ENCODE measurements at places on chromosomes 1 and 21.
A peak's percentile ranks its signal among the peaks of the same experiment; 100 is the strongest.

- H3K36me3 ChIP-seq, result no peaks in the 10 kb centered on the region
- H3K27me3 ChIP-seq, result no peaks in the 10 kb centered on the region
- no peak for DNase-seq
- H3K4me1 ChIP-seq, result no peaks in the 10 kb centered on the region
- no peak overlapping the region for H3K4me3 ChIP-seq
- H3K27ac ChIP-seq, result no peak overlapping the region
These were observed 142.0 kb upstream of the RUNX1 start for GRCh38 chr21:35191128-35191527.

GRCh38 chr1:3277623-3278022 is 176.8 kb upstream of the ARHGEF16 start:
- no peak overlapping the region for H3K4me3 ChIP-seq
- no peaks in the 10 kb centered on the region for H3K27me3 ChIP-seq
- no peak for DNase-seq
- no peaks in the 10 kb centered on the region for H3K4me1 ChIP-seq
- H3K27ac ChIP-seq, result no peak overlapping the region

DNA sequence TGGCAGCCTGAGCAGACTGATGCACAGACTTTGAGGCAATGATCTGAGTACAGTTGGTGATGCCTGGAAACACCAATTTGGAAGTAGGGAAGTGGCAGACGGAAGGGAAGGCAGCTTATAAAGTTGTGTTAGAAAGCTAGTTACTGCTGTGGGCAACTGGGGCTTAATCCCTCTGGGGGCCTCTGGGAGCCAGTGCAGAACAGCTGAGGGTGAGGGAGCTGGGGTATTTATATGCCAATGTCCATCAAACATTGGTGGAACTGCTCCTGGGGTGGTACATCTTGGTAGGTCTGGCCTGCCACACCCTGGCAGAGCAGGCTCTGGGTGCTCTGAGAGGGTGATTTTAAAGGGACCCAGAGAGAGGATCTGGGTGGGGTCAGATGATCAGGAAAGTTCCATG is 28.1 kb downstream of the TNFRSF8 start:
- no peak overlapping the region for H3K27ac ChIP-seq
- no peak for DNase-seq
- H3K36me3 ChIP-seq, result no peaks in the 10 kb centered on the region
- no peaks in the 10 kb centered on the region for H3K4me1 ChIP-seq
- no peak overlapping the region for H3K4me3 ChIP-seq

DNA sequence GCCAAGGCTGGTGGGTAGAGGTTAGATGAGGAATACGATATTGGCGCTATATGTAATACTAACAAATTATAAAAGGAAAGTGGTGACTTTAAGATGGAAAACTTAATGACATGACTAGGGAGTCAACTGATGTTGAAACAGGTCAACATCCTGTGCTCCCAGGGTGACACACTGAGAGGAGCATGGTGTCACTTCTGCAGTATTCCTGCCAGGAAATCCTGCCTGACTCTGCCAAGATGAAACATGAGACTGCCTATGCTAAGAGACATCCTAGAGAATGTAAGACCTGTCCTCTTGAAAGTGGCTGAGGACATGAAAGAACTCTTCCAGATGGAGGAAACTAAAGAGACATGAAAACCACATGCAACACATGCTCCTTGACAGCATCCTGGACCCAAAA is 65.0 kb upstream of the KCND3 start:
- no peak for DNase-seq
- no peaks in the 10 kb centered on the region for H3K27me3 ChIP-seq
- no peaks in the 10 kb centered on the region for H3K36me3 ChIP-seq
- no peaks in the 10 kb centered on the region for H3K4me1 ChIP-seq
- H3K4me3 ChIP-seq, result no peak overlapping the region

GRCh38 chr1:203858055-203858454 is 3.3 kb upstream of the SNRPE start:
- no peaks in the 10 kb centered on the region for H3K27me3 ChIP-seq
- no peaks in the 10 kb centered on the region for H3K4me1 ChIP-seq
- no peak overlapping the region for H3K27ac ChIP-seq

DNA sequence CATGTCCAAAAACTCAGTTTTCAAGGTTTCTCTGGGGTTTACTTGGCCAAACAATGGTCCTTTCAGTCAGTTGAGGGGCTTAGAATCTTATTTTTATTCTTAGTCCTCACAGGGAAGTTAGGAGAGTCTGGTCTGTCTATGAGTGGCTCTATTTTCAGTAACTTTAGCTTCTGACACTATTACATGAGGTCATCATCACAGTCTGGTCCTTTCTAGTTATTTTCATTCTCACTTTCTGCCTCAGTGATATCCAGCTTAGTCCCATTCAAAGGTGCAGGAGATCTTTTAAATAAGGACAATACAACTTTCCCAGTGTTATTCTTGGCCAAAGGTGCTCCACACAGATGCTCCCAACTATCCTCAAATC is 30.0 kb upstream of the FGGY start:
- H3K4me3 ChIP-seq, result no peak overlapping the region
- H3K27me3 ChIP-seq, result no peaks in the 10 kb centered on the region
- H3K4me1 ChIP-seq, result no peaks in the 10 kb centered on the region
- no peak overlapping the region for H3K27ac ChIP-seq
- no peaks in the 10 kb centered on the region for H3K36me3 ChIP-seq

GRCh38 chr1:181423301-181423918 is 59.9 kb upstream of the CACNA1E start:
- peak; percentile 73 for DNase-seq
- no peaks in the 10 kb centered on the region for H3K27me3 ChIP-seq
- no peaks in the 10 kb centered on the region for H3K4me1 ChIP-seq
- H3K4me3 ChIP-seq, result no peak overlapping the region

All from mesendoderm (in vitro differentiated cells).